ENCODE measurements at places on chromosomes 11 and 22.

DNA sequence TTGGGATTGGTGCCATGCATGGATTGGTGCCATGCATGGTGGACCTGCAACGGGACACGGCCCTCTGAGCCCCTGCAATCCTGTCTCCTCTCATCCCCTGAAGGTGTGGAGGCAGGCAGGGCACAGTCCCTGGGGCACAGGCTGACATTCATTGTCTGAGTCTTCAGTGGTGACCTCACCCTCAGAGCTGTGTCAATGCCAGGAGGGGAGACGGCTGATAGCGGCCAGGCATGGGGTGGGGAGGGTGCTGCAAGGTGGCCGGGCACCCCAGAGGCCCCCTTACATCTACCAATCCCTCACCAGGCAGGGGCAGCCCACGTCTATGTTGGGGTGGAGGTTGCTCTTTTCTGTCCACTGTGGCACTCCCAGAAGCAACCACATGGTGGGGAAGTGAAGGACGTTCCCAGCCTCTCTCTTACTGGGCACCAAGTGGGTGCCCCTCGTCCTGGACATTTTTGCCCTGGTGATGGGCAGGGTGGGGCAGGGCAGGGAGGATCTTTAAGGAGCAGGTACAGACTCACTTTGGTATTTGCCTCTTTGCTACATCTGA lies 47.6 kb downstream of the NECTIN1 start:
- DNase-seq, result no peak

DNA sequence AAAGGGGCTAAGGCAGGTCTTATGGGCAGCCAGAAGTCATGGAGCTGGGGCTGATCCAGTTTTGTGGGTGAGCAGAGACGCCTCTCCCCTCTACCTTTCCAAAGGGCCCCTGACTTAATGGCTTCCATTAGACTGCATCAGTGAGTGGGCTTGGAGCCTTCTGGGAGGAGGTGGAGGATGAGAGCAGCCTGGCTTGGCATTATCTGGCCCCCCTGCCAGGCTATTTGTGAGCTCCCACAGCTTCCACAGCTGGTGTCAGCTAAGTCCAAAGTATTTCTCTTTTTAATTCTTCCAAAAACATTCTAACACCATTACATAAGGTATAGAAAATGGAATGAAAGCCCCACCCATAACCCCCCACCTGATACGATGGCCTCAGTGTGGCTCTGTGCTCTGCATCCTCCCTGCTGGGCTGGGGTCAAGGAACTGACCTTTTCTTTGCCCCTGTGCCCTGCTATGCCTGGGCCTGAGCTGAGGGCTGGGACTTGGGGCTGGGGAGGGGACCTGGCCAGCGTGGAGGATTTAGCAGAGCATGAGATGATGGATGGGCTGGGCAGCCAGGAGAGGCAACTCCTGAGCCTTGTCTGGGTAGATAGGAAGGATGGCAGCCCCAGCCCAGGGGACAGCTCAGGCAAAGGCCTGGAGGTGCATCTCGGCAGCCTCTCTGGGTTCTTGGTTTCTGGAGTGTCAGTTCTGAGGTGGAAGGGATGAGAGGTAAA lies 4.0 kb downstream of the AIFM3 start:
- no peak for DNase-seq

GRCh38 chr22:27672721-27673418 lies 128.7 kb downstream of the MN1 start:
- DNase-seq, result no peak

DNA sequence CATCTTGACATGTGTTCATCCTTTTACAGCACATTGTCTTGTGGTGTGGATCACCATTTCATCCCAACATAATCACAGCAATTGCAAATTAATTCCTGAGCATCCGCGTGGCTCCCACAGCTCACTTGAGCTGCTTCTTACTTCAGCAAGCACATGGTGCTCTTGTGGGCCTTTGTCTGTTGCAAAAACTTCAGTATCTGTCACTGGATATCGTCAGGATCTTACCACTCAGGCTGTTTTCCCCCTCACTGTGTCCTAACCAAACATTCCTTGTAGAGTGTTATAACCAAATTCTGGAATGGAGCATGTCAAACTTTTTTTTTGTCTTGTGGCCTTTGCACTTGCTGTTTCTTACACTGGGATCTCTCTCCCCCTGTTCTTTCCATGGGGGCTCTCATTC lies 683.1 kb upstream of the ARHGAP42 start:
- DNase-seq, result no peak

DNA sequence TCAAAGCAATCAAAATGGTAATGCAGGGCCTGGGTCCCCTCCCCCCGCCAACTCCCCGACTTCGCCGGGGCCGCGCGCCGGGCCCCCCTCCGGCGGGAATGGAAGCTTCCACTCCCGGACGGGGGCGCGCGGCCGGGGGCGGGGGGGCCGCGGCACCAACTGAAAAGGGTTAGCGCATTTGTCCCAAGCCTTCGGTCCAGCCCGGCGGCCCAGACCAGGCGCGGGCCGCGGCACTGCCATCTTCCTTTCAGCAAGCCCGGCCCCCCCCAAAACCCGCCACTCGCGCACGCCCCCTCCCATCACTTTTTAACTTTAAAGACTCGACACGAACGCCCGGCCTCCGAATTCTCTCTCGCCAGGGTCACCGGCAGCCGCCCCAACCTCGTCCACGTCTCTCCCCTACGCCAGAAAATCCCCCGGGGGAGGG lies 2.8 kb downstream of the PHF21B start:
- DNase-seq, result peak; percentile 75

- DNase-seq, result no peak
Observed at GRCh38 chr22:30212996-30213441, 33.5 kb downstream of the LIF start.

GRCh38 chr22:49589301-49589700 lies 238.4 kb downstream of the BRD1 start:
- DNase-seq, result no peak

GRCh38 chr11:615504-616319 lies at the start of gene IRF7:
Gene IRF7, minus strand, starts transcription at chr11:615950. Its CDS starts 586 bp downstream, at chr11:615364.
- peak; percentile 87 for DNase-seq

- DNase-seq, result no peak
Observed at GRCh38 chr11:108313444-108313843, 90.6 kb downstream of the ATM start.

- DNase-seq, result no peak
Observed at GRCh38 chr11:1864231-1864630, 11.3 kb downstream of the LSP1 start.

DNA sequence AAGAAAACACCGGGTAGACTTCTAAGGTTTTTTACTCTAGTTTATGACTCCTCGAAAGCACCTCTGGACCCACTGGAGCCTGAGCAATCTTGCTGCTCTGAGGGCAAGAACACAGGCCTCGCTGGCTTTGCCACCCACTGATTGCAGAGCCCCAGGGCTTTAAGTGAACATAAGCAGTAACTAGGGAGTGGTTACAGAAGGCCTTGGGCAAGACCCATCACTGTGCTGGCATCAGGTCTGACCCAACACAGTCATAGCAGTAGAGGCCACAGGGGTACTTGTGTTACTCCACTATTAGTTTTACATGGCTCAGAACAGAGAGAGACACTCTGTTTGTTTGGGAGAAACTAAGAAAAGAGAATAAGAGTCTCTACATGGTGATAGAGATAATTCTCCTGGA lies 684.5 kb downstream of the FAM181B start:
- no peak for DNase-seq

DNA sequence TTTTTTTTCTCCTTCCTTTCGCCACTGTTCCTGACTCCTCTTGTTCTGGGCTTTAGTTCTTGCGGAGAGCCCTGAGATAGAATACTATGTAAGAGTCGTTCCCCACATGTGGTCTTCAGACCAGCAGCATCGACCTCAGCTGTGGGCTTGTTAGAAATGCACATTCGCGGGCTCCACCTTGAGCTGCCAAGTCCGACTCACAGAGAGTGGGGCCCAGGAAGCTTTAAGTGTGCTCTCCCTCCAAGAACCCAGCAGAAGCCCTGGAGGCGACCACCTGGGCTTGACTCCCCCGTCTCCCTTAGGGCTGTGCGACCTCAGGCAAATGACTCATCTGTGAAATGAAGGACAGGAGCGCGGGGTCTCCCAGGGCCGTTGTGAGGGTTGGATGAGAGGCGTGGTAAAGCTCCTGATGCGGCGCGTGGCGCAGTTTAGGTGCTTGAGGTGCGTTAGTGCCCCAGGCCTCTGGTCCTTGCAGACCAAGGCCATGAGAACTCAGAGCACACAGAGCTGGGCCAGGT lies 18.8 kb downstream of the SAMM50 start:
- no peak for DNase-seq

- DNase-seq, result no peak
Observed at GRCh38 chr22:36887162-36887561, 26.3 kb upstream of the CSF2RB start.

DNA sequence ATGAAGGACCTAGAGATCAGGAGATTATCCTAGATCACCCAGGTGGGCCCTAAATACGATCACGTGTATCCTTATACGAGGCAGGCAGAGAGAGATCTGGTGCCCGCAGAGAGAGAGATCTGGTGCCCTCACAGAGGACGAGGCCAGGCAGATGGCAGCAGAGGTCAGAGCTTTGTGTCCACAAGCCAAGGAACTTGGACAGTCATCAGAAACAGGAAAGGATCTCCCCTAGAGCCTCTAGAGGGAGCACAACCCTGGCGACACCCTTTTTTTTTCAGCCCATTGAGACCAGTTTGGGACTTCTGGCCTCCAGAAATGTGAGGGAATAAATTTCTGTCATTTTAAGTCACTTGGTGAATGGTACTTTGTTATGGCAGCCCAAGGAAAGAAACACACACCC lies 25.5 kb upstream of the TIMP3 start:
- DNase-seq, result no peak

GRCh38 chr11:133893381-133893780 lies 48.1 kb upstream of the SPATA19 start:
- DNase-seq, result no peak

DNA sequence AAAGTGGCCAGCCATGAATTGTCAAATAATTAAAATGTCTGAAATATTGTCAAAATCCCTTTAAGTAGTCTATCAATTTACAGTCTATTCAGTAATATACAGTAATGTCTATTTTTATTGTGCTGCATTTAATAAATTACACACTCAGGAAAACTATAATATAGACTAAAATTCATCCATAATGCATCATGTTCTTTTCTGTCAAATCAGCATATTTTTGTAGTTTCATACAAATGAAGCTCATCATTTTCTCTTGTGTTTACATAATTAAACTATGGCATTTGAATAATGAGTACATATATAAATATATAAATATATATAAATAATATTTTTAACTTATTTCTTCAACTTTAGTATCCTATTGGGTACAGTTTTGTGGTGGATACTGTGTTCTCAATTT lies 868.7 kb upstream of the CHORDC1 start:
- no peak for DNase-seq

DNA sequence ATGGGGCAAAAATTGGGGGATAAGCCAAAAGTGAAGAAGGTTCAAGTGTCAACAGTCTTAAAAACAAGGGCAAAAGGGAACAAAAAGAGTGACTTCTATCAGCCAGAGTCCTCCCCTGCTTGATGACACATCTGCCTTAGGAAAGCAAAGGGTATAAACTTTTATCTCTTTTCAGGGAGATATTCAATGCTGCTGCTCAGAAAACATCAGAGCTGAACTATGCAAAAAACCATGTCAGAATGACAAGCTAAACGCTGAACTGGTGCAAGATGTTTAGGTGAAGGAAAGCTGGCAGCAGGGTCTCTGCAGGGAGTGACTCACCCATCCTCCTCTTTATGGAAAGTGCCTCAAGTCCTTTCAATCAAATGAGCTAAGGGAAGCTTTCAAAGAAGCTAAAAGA lies 24.7 kb downstream of the ALG9 start:
- no peak for DNase-seq

- no peak for DNase-seq
Observed at GRCh38 chr11:10050561-10050960, 243.5 kb downstream of the SBF2 start.

- DNase-seq, result no peak
Observed at GRCh38 chr11:120978701-120979100, 45.2 kb upstream of the TBCEL start.

DNA sequence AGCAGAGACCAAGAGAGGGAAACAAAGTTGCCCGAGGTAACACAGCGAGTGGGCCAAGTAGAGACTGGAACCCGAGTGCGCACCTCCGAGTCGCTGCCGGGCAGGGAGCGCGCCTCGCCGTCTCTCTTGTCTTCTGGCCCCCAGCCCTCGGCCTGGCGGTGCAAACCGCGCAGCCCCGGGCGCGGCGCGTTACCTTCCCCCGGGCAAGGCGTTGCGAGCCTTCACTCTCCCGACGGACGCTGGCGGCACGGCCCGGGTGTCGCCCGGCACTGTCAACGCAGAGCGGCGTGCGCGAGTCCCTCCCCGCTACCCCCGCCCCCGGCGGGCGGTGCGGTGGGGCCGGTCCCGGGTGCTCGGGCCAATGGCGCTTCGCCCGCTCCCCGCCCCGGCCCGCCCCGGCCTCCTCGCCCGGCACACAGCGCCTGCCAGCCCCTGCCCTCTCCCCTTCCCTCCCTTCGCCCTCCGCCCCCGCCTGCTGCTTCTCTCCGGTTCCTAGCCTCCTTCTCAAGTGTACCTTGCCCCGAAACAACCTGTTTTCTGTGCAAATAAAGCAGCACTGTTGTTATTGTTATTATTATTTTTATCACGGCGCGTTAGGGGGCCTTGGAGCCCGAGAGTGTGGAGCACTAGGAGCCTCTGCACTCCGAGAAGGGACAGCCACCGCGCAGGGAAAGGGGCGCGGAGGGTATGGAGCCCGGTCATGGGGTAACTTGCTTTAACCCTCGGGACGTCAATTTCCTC lies at the start of gene SYTL2:
TSS of gene SYTL2 (minus strand) at position 271 of the 741 bp plus-strand sequence. CDS start 53,416 bp downstream, outside the sequence.
- peak; percentile 64 for DNase-seq

DNA sequence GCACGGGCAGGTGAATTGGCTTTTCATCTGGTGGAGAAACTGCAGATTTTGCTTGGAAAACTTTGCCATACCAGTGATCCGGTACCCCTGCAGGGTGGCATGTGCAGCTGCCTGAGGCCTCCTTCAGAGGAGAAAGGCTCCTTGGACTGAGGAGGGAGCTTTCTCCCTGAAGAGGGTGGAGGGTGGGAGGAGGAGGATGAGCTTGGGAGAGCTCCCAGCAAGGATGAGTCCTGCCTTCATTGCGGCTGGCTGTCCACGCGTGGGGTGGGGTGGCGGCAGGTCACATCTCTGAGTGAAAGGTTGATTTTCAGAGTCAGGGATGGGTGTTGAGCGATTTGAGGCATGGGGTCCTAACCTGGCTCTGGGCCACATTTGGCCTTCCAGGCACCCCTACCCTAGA lies 96.8 kb downstream of the GRAMD1B start:
- no peak for DNase-seq

DNA sequence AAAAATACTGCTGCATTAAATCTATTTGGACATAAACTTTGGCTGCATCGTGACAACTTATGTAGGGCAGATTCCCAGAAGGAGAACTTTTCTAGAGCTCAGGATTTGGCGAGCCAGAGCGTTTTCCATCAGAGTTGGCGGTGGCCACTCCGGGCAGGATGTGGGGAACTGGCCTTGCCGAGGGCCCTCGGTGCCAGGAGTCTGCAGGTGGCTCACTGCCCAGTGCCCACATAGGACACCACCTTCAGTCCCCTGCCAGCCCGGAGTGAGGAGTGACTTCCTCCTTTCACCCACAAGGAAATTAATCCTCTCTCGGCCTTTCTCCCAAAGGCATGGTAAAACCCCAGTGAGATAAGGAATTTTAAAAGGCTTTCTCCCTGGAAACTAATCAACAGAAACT lies 1.6 kb upstream of the LGALS2 start:
- no peak for DNase-seq

All from endothelial cell (in vitro differentiated cells).